Breast epithelium (tissue), 4 donors: ENCODE measurements at places on chromosomes 11 and 22. TPM values are rescaled to one million over a fixed set of nuclear protein-coding genes. Genes with fewer than 3 reads are reported as not detected.

Gene PIM3
- total RNA-seq = 87.1 TPM

Gene CECR2
- 0.32 TPM for total RNA-seq

Gene GAS2
- total RNA-seq = 10.2 TPM

Gene MRPL21
- total RNA-seq = 51.7 TPM
